ENCODE measurements at places on chromosomes 1 and 21.

DNA sequence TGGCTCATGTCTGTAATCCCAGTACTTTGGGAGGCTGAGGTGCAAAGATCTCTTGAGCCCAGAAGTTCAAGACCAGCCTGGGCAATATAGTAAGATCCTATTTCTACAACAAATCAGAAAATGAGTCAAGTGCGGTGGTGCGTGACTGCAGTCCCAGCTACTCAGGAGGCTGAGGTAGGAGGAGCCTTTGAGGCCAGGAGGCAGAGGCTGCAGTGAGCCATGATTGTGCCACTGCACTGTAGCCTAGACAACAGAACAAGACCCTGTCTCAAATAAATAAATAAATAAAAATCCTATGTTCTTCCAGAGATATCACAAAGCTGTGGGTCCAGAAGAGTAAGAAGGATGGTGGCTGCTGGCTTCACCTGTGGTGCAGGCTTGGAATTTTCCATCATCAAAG, 22.1 kb downstream of the CDA start:
- no peak for DNase-seq

DNA sequence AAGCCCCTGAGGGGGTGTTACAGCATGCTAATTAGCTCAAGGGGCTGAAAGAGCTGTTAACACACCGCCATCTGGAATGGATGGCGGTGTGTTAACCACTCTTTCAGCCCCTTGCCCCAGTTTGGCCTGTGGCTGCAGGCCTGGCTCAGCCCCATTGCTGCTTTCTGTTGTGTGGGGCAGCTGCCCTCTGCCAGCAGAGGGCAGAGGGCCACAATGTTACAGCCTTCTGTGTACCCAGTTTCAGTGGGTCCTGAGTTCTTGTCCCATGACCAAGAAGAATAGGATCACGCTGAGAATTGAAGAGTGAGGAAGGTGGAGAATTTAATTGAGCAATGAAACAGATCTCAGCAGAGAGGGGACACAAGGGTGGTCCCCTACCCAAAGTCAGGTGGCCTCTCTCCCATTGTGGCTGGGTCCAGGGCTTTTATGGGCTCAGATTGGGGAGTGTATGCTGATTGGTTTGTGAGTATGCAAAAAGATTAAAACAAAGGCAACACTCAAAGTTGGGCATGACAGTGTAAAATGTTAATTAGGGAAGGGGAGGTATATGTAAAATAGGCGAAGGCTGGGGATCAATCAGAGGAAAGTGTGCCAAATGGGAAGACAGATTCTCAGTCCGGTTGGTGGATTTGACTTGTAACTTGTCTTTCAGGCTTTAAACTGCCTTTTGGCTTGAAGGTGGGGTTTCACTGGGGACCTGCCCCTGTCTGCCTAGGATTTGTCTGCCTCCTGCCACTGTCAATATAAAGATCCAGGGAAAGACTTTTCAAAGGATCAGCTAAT, 142.2 kb downstream of the RABGAP1L start:
- DNase-seq: no peak

DNA sequence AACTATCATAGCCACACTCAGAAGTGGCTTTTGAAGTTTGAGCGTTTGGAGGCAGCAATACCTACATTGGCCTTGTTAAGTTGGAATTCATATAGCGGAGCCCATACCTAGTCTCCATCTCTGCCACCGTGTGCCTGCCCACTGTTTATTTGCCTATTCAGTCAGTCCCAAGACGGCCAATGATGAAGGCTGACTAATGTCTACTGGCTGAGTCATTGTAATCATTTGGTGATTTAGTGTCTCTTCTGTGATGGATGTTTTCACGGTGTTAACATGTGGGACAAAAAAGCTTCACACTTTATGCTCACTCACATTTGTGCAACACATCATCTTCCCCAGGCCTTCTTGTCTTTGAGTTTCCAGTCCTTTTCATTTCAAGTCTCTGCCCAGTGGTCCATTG, 92.6 kb upstream of the PBX1 start:
- no peak for DNase-seq

- DNase-seq: no peak
Observed at GRCh38 chr1:219940707-219941106, 12.3 kb upstream of the SLC30A10 start.

DNA sequence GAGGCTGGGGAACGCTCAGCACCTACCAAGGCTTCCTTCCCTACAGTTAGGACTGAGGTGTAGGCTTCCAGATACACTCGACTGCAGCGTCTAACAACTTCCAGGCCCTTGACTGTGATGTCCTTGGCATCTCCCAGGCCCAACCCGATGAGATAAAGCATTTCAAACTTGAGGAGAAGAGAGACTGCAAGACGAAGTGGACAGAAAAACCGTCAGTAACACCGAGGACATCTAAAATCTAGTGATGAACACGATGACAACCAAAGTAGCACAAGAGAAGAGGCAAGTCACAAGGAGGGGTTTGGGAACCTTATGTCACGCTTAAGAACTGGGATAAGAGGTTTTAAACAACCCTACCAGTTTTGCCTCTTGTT, 314 bp downstream of the DPH5 start:
- no peak for DNase-seq

GRCh38 chr1:32192220-32192948, 8.0 kb upstream of the CCDC28B start:
- DNase-seq: no peak

DNA sequence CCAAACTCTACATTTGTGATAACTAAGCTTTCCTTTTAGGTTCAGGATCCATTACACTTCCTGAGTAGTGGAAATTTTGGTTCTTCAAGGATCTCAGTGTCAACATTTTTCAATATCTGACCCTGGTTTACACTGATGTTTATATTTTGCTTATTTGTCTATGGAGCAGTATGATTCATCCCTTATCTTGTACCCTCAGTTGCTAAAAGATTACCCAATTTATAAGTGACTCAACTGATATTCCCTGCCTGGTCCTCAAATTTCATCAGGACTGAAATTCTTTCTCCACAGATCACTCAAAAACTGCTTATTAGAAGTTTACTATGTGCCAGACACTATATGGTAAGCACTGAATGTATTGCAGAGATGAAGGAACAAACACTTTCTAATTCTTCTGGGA, 139.1 kb upstream of the CHRM3 start:
- DNase-seq: no peak

DNA sequence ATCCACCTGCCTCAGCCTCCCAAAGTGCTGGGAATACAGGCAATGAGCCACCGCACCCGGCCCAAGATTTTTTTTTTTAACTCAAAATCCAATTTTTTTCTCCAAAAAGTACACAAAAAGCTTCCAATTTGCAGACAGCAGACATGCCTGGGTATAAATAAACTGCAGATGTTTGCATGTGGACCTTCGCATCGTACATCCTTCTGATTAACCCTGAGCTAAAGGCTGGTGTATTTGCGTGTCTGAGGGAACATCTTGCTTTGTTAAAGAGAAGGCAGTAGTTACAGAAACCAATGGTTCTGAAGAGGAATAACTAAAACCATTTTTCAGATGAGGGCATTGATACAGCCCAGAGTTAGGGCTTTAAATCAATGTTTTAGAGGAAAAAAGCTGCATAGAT, 12.7 kb downstream of the BCAR3 start:
- no peak for DNase-seq

Data from stimulated activated CD4-positive, alpha-beta T cell treated with anti-CD3 and anti-CD28 coated beads, Interleukin-1b, Interleukin-23, amount 100 ng/mL, for 1 hour (primary cell).